ENCODE measurements at places on chromosomes 6 and 20.
A peak's percentile ranks its signal among the peaks of the same experiment; 100 is the strongest.

GRCh38 chr20:63351326-63351700 lies 9.8 kb downstream of the CHRNA4 start:
- DNase-seq: no peak

GRCh38 chr6:37540029-37540352 lies 40.3 kb upstream of the CCDC167 start:
- no peak for DNase-seq

DNA sequence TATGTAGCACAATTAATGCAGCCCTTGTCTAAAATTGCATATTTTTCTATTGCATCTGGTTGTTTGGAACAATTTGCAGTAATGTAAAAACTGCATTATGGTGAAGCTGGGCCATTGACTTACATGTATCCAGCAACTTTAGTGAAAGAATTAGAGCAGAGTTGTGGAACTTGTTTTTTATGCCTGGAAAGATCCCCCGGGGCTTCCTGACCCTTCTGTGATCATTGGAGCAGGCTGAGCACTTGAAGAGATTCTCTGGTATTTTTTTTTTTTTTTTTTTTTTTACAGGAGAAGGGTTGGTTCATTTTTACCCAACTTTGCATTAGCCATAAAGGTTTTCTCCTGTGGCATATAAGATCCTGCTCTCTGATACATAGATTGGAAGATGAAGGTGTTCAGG lies 45.0 kb downstream of the LIN28B start:
- DNase-seq: no peak

DNA sequence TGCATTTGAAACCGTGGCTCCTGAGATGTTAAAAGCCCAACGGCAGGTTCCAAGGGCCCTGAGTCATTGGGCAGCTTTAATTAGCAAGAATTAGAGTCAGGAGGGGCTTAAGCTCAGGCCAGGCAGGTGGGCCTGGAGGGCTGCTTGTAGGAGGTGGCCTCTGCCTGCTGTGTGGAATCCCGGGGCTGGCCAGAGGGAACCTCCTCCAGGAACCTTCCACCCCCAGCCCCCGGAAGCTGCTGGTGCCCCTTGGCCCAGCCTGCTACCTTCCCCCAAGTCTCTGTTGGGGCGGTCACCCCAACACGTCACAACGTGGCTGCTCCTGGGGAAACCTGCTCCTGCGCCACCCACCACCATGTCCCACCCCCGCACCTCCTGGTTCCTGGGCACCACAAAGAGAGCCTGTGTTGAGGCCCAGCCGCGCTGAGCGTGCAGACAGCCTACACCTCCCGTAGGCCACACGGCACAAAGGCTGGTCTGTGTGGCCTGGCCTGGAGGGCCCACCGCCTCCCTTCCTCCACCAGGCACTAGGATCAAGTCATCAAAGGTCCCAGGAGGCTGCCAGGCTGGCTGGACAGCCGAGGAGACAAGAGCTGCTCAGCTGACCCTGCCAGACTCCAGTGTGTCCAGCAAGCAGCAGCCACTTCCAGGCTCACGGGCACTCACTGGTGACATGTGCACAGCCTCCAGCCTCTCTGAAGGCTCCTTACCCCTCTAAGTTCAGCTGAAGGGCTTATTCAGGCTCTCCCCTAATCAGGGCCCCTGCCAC lies 86.3 kb downstream of the SNX5 start:
- peak; percentile 14 for DNase-seq

DNA sequence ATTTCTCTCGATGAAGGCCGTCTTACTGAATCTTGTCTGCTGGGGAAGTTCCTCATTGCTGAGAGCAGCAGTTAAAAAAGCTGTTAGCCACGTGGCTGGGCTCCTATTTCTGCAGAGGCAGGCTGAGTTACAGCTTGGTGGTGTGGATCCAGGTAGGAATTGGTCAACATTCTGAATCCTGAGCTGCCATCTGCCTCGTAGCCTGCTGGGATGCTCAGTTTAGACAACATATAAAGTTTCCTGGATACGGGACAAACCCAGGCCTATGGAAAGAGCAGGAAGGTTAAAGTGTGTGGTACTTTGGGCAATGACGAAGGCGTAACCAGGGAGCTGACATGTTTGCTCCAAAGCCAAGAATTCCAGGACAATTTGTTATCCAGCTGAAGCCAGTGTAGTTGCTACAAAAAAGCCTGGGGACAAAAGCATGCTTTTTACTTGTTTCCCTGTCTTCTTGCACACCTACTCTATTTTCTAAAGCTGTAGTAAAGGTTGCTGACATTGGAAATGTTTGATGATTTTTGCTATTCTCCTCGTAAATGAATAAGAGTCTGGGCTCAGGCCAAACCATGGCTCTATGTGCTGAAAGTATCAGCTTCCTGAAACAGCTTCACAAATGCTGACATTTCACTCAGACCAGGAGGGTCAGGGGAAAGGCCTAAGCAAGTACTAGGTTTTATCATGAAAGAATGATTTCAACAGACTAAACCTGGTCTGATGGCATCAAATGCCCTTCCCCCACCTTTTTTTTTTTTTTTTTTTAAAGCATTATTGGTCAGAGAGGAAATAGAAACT lies 12.4 kb upstream of the MYLK2 start:
- DNase-seq: no peak
